ENCODE measurements at places on chromosomes 12 and 14.

DNA sequence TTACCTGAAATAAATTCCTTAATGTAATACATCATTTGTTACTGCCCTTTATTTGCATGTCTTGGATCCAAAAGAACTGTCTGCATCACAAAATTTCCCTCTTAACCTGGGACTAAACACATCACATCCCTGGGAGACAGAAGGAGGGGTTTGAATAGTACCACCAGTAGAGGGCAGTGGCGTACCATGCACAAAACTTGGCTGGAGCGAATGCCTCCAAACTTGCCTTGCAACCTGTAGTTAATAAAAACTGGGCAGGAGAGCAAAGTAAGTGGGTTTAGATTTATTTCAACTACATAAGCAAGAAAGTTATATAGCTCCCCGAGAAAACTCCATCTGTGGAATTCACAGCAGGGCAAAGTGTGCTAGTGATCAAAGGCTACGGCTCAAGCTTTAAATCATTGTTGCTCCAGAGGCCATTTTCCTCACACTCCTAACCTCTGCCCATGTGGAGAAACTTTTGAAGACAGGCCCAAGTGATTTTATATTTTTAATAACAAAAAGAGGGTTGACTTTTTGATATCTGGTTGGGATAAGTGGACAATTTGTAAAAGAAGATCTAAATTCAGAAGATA, 1176.7 kb upstream of the SEL1L start:
- peak; percentile 15 for DNase-seq

GRCh38 chr14:78767436-78767835, 597.3 kb downstream of the NRXN3 start:
- DNase-seq = no peak

GRCh38 chr14:93520053-93520607, 89.4 kb downstream of the UNC79 start:
- no peak for DNase-seq

GRCh38 chr12:91139286-91139685, 28.0 kb upstream of the LUM start:
- no peak for DNase-seq

DNA sequence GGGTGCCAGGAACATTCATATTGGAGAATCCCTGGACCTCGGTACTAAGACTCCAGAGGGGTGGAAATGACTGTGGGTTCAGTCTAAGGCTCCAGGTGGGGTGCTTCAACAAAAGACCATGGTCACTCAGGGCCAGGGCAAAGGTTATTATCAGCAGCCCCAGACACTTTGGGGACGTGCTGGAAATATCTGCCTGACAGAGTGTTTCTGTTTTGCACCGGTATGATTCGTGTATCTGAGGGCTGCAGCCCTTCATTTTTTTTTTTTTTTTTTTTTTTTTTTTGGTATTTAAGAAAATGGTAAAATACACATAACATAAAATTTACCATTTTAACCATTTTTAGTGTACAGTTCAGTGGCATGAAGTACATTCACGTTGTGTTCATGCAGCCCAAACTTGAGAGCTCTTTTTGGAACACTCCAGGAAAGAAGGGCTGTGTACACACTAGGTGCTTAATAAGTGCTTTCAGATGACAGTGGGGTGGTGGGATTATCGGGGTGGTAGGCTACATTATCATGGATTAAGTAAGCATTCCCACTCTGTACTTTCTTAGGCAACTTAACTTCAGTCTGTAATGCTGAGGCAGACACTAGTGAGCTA, 120.3 kb downstream of the CHST11 start:
- DNase-seq = no peak

DNA sequence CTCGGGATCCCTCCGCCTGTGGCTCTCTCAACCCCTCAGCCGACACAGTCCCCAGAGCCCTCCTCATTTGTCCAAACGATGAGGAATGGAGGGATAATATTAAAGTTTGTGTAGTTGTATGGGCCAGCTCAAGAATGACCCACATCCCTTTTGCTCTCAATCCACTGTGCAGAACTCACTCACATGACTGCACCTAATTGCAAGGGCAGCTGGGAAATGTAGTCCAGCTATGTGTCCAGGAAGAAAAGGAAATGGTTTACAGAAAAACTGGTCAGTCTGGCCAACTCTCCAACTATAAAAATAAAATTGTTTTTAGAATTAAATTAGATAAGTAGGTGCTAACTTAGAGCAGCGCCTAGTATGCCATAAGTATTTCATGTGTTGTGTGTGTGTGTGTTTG, 66.6 kb downstream of the GALNT8 start:
- DNase-seq = no peak

GRCh38 chr12:93580682-93581081, 8.2 kb downstream of the SOCS2 start:
- no peak for DNase-seq

DNA sequence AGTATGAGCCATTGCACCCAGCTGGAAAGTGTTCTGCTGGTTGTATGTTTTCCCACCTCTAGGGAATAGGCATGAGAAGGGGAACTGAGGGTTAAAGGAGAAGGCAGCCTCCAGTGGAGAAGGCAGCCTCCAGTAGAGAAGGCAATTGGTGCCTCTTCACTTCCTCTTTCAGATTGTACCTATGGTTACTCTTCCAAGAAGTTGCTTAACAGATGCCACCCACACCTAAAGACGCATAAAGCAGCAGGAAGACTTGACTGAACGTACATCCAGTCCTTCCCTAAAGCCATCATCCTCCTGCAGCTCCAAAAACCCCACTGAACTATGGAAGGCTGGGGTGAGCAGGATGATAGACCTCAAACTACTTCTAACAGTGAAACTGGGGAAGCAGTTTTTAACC, 13.1 kb downstream of the DPF3 start:
- DNase-seq = no peak
